Central memory CD8-positive, alpha-beta T cell (primary cell): ENCODE measurements at places on chromosomes 5 and 9.

DNA sequence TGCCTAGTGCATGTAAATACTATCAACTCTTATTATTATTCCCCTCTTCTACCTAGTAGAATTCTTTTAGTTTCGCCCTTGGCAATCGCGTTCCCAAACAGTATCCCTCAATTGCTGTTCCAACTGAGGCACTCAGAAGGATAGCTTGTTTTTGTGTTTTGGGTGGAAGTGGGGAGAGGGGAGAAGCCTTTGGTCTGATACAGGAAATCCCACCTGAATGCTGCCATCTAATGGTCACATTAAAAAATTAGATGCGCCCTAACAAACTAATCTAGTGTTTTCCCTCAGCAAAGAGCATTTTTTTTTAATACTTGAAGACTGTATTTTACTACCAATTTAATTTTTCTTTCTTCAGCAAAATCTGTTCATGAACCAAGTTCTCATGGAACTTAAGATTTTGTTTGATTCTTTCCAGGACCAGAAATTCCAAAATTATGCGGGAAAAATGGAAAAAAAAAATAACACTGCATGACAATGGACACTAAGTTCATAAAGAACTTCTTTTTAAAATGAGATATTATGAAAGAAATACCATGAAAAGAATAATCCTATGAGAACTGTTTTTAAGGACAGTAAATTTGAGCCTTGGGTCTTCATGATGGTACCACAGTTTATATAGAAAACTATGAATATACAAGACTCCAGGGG is 22.2 kb upstream of the GLDC start:
- no peak for DNase-seq

- DNase-seq: peak; percentile 51
Observed at GRCh38 chr9:131762356-131762932, 22.6 kb upstream of the RAPGEF1 start.

DNA sequence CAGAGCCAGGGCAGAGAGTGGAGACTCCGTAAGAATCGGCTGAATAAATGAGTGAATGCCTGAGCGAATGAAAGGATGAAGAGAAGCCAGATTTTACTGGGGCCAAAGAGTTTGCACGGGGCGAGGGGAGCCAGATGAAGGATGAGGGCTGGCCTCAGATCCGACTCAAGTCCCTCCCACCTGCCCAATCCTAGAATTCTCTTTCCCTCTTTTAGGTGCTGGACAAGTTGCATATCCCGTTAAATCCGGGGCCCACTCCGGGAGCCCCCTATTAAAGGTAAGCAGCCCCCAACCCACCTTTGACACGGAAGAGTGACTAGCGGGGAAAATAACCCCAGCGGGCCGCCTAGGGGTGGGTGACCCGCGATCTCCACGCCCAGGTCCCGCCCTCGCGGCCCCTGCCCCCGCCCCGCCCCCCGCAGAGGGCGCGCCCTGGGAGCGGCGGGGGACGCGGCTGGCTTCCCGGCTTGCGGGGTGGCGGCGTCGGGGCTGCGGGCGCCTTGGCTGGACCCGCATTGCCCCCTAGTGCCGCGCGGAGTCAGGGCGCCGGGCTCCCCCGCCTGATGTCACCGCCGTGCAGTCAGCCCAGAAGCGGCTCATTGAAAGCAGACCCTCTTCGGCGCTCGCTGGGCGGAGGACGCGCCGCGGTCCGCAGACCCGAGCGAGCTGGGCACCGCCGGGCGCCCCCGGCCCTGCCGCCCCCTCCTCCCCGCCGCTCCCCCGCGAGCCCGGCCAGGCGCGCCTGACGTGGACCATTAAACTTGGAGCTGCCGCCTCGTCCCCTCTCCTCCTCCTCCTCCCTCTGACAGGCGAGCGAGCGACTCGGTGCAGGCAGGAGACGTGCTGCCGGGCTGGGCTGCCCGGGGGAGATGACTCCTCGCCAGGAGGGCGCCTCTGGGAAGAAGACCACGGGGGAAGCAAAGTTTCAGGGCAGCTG is at the start of gene ADRA1B:
Gene ADRA1B, plus strand, starts transcription at position 579 of the 937 bp plus-strand sequence. CDS start 424 bp downstream, outside the sequence.
- DNase-seq: no peak

GRCh38 chr5:108472237-108472636 is 90.3 kb upstream of the FBXL17 start:
- DNase-seq: no peak

DNA sequence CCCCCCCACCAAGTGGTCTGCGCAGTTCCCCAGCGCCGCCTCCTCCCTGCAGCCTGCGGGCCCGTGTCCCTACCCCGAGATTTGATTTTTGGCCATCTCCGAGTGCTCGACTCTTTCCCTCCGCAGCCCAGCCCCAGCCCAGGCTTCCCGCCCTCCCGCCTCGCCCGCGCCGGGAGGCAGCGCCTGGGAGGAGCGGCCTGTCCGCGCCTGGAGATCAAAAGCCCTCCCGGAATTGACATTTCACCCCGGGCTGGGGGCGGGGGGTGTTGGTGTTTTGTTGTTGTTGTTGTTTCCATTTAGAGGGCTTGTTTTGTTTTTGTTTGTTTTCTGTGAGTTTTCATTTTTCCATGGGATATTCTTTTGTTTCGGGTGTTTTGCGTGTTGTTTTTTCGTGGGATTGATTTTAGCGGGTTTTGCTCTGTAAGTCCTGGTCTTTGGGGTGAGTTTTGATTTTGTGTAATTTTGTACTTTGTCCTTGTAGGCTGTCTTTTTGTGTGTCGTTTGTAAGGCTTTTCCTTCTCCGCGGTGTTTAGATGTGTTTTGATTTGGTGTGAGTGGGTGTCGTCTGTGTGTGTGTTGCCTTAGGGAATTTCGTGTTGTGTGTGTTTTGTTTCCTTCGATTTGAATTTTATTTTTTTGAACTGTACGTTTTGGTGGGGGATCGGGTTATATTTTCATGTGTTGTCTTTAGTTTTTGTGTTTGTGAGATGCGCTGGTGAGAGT is 1.7 kb upstream of the PAX5 start:
- DNase-seq: no peak

GRCh38 chr5:72559866-72560766 is 52.9 kb upstream of the ZNF366 start:
- no peak for DNase-seq

GRCh38 chr9:84922051-84922450 is 252.5 kb downstream of the NTRK2 start:
- no peak for DNase-seq

DNA sequence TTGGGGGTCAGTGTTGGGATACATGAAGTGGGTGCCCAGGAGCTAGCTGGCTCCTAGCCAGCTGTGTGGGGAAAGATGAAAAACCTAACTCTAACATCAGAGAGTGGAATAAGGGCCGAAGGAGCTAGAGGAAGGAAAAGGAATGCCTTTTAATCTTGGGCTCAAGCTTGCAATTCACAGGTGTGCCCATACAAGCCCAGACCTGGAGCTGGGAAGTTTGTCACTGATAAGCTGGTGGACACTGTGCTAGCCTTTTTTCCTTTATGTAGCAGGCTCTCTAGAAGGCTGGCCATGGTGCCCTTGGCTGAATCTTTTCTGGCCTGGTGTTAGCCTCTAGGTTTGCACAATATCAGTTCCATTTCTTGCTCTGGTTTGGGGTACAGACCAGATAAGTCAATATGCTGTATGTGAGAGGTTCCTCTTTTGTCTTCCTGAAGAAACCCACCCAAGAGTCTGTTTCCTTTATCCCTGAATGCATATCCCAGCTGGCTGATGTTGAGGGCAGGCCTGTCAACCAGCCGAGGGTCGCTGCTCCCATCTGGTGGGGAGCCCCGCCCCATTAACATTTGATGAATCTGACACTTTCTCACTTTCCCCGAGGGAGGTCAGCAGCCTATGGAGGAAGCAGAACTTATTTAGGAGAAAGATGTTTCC is 92.4 kb upstream of the CXCL14 start:
- DNase-seq: no peak

DNA sequence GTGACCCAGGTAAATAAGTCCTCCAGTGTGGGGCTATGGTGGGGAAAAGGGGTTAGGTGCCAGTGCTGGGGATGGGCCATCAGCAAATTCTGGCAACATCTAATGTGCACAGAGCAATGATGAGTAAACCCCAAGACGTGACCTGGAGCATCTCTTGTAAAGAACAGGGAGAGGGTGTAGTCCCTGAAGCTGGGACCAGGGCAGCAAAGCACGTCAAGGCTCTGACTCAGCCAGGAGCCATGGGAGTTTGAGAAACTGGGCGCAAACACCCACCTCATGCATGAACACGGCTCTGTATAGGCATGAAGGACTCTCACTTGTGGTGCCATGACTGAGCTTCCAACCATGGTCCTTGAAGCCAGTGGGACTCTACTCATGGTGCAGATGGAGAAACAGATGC is 51.8 kb downstream of the DUSP1 start:
- DNase-seq: no peak

DNA sequence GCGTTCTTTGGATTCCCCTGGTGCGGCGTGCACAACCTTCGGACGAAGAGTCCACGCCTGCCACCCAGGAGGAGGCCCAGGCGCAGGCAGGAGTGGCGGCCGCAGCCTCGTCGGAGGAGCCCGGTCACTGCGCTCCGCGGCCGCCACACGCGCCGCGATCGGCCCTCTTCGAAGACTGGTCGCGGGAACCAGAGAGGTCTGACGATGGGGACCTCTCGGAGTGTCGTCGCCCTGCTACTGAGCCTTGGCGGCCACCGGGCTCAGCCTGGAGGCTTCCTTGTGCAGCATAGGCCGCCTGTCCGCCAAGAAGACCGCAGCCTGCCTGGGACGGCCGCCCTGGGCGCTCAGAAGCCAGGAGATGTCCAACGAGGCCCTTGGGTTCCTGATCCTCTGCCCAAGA is 112.5 kb upstream of the SELENOP start:
- no peak for DNase-seq

DNA sequence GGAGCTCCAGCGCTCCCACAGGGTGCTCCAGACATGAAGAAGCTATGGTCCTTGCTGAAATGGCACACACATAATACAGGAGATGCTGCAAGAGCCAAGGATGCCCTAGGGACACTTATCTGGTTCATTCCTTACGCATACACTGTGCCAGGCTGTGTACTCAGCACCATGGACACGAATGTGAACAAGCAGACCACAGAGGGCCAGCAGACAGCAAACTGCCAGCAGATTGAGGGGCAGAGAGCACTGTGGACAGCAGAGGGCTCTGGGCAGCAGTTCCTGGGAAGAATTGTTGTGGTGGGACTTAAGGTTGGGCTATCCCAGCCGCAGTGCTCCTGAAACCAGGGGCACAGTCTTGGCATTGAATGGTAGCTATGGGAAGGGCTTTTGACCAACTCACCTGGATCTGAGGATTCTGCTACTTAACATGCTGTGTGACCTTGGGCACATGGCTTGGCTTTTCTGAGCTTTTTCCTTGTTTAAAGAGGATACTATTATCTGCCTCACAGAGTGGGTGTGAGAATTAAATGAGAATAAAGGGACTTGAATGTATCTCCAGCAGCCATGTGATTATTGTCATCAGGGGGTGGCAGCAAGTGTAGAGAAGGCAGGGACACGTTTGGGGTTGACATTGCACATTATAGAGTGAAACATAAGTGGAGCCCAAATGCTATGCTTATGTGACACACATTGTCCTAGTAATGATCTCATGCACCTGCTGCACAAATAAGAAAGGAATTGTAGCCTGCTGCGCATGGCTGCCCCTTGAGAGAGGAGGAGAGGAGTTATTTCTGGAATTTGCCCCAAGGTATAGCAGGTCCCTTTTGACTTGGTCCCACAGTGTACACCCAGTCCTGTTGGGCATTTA is 30.1 kb downstream of the PPARGC1B start:
- no peak for DNase-seq

DNA sequence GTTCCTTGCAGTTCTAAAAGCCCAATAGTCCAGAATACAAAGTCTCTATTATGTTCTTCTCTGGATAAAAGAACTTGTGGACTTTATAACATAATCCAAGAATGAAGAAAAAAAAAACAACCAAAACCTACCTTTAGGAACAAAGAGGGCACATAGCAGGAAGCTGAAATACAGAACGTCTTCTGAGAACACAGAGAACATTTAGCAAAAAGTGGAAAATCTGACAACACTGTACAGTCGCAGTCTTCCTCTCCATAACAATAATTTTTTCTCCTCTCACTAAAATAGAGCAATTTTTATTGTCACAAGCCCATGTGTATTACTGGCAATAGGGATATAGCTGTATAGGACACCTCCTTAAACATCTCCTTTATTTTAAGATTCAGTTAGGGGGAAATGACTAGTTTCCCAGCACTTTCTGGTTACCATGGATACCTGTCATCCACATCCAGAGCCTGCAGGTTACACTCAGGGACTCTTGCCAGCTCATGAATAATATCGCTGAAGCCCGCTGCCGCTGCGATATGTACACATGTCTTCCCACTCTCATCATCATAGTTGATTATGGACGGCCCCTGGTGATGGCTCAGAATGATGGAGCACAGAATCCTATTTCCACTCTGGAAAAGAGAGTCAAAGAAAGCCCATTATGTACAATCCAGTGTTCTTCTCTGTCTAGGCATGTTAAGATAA is 106.5 kb downstream of the ANKRD55 start:
- no peak for DNase-seq

GRCh38 chr9:33952066-33952465 is 96.6 kb downstream of the UBAP2 start:
- no peak for DNase-seq

- DNase-seq: no peak
Observed at GRCh38 chr9:89595646-89596045, 9.2 kb upstream of the GADD45G start.

GRCh38 chr5:74405593-74405992 is 234.9 kb downstream of the ENC1 start:
- no peak for DNase-seq

DNA sequence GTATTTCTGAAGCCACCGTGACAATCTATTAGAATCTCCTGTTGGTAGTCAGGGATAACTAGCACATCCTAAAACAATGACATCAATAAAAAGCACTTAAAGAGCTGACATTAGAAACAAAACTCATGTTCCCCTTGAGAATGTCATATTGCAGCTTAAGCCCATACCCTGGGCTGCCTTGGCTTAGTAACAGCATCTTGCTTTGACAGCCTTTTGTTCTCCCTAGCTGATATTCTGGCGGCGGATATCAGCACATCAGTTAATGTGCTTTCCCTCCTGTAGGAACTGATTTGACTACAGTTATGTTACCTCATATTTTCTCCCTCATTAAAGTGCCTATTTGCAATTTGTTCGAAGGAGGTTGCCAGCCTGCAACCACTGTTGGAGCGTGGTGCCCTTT is 214.1 kb downstream of the CD180 start:
- DNase-seq: no peak

DNA sequence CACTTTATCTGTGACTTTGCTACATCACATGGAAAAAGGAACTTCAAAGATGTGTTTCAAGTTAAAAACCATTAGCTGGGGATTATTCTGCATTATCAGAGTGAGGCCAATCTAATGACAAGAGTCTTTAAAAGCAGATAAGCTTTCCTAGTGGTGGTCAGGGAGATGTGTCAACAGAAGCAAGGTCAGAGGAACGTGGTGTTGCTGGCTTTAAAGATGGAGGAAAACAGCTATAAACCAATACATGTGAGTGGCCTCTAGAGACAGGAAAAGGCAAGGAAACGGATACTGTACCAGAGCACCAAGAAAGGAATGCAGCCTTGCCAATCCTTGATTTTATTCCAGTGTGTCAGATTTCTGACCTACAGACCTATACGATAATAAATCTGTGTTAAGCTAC is 204.2 kb downstream of the TAF11L14 start:
- DNase-seq: no peak

GRCh38 chr5:34551911-34552433 is 104.2 kb upstream of the RAI14 start:
- no peak for DNase-seq

GRCh38 chr5:5539590-5539989 is 117.1 kb downstream of the ICE1 start:
- DNase-seq: no peak

GRCh38 chr5:89191374-89191773 is 308.4 kb upstream of the MEF2C start:
- DNase-seq: no peak
